ENCODE measurements at places on chromosomes 7 and 10.
A peak's percentile ranks its signal among the peaks of the same experiment; 100 is the strongest.

- H3K4me3 ChIP-seq, result no peak overlapping the region
- H3K27me3 ChIP-seq, result no peaks in the 10 kb centered on the region
- no peak overlapping the region for H3K27ac ChIP-seq
- DNase-seq, result no peak
Observed at GRCh38 chr7:75647709-75648438, 90.9 kb downstream of the HIP1 start.

DNA sequence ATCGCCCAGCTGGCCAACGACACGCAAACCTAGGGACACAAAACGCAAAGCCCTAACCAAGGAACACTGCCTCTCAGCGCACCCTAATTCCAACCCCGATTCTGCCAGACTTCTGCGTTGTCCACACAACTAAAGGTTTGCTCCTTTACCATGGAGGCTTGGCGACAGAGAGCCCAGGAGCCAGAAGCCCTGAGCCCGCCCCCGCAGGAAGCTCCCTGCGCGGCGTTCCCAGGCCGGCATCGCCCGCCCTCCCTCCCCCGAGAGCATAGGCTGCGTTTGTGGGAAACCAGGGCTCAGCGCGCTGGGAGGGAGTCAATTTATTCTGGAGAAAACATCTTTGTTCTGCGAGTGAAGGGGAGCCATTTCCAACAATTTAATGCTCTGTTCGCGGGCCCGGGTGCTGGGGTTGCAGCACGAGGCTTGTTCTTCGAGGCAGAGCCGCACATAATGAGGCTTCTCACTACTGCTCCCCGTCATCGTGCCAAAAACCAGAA is 103.9 kb downstream of the GRID1 start:
- no peak overlapping the region for H3K4me3 ChIP-seq
- no peak for DNase-seq
- no peaks in the 10 kb centered on the region for H3K36me3 ChIP-seq

GRCh38 chr7:92528958-92529264 is 316 bp downstream of the RBM48 start:
- peaks cover 2% of the 10 kb centered on the region for H3K27me3 ChIP-seq
- peak overlapping the region; percentile 98 for H3K27ac ChIP-seq
- peaks cover 14% of the 10 kb centered on the region for H3K36me3 ChIP-seq

- no peak overlapping the region for H3K4me3 ChIP-seq
- DNase-seq, result no peak
- H3K4me1 ChIP-seq, result no peaks in the 10 kb centered on the region
- no peaks in the 10 kb centered on the region for H3K27me3 ChIP-seq
Observed at GRCh38 chr10:4013651-4014121, 228.7 kb upstream of the KLF6 start.

DNA sequence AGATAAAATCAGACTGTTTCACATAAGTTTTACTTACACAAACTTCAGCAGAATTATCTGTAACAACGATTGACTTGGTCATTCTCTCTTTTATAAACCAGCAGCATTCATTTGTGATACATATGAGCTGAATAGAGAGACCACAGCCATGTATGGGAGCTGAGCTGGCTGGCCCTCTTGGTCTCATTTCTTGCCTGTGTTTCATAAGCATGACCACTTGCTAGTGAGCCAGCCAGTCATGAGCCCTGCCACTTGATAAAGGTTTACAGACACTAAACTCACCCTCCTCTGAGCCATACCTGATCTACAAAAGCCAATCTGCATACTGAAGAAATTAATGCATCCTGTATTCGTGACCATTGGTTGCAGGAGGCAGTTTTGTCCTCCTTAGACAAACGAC is 82.1 kb downstream of the PKD1L1 start:
- H3K27me3 ChIP-seq, result no peaks in the 10 kb centered on the region
- H3K27ac ChIP-seq, result no peak overlapping the region

GRCh38 chr7:76509931-76510877 is at the start of gene UPK3B:
UPK3B (plus strand) TSS chr7:76510552; CDS start chr7:76510653, 101 bp downstream.
- peak; percentile 70 for DNase-seq
- H3K27me3 ChIP-seq, result no peaks in the 10 kb centered on the region
- H3K4me1 ChIP-seq, result peaks cover 6% of the 10 kb centered on the region
- H3K36me3 ChIP-seq, result peaks cover 5% of the 10 kb centered on the region
- H3K4me3 ChIP-seq, result peak within 1 kb of the TSS; percentile 28

GRCh38 chr7:97014145-97014750 is 8.9 kb downstream of the DLX6 start:
- H3K4me3 ChIP-seq, result no peak overlapping the region
- DNase-seq, result no peak
- peaks cover 43% of the 10 kb centered on the region for H3K4me1 ChIP-seq
- H3K36me3 ChIP-seq, result peaks cover 24% of the 10 kb centered on the region
- peaks cover 97% of the 10 kb centered on the region for H3K27me3 ChIP-seq

GRCh38 chr7:8579661-8580194 is 146.3 kb downstream of the NXPH1 start:
- H3K4me1 ChIP-seq, result no peaks in the 10 kb centered on the region
- no peak overlapping the region for H3K27ac ChIP-seq
- H3K4me3 ChIP-seq, result no peak overlapping the region

DNA sequence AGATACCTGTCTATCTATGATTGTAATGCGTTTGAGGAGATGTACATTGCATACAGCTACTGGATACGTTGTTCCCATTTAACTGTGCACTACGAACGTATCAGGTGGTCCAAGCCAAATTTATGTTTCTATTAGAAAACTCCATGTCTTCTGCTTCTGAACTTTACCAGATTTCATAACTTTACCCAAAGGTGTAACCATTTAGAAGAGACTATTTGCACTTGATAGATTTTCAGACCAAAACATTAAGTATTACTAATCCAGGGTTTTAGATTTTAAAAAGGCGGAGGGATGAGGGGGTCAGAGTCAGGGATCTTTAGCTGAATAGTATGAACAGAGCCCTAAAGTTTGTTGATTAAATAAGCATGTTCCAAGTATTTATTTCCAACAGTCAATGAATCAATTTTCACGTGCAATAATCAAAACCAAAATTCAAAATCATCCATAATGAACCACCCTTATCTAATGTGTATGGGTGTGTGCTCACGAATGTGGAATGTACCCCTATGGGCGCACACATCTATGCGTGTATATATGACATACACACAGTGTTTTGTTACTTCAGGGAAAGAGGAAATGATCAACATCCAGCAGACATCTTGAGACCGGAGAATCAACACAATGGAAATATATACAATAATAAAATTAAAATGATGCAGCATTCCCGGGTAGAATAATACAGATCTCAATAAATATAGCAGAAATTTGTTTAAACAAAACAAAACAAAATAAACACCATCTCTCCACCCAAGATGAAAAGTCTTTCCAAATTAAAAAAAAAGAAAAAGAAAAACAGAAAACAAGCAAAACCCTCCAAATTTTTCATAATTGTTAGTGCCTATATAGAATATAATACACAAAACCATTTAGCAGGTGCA is 3.4 kb downstream of the FEZF1 start:
- H3K27ac ChIP-seq, result no peak overlapping the region
- DNase-seq, result no peak
- H3K36me3 ChIP-seq, result no peaks in the 10 kb centered on the region
- H3K4me1 ChIP-seq, result peaks cover 24% of the 10 kb centered on the region
- H3K4me3 ChIP-seq, result no peak overlapping the region

- no peaks in the 10 kb centered on the region for H3K4me1 ChIP-seq
- no peak overlapping the region for H3K4me3 ChIP-seq
- H3K27me3 ChIP-seq, result no peaks in the 10 kb centered on the region
- no peak for DNase-seq
- H3K36me3 ChIP-seq, result no peaks in the 10 kb centered on the region
Observed at GRCh38 chr7:110733221-110733620, 357.7 kb upstream of the LRRN3 start.

DNA sequence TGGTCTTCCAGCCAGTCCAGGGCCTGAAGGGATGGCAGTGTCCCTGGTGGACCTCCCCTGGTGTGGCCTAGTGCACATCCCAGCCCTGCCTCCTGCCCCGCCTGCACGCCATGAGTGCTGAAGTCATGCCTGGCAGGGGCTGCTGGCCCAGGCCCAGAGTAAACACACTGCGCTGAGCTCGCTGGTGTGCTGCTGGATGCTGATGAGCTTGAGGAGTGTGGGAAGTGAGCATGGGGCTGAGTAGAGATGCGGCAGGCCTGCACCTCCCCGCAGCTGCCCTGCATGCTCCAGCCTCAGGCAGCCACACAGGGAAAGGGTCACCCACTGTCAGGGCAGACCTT is 43.2 kb downstream of the HTRA1 start:
- H3K27ac ChIP-seq, result peak overlapping the region; percentile 75
- no peak overlapping the region for H3K4me3 ChIP-seq
- no peaks in the 10 kb centered on the region for H3K27me3 ChIP-seq
- no peaks in the 10 kb centered on the region for H3K36me3 ChIP-seq
- DNase-seq, result peak; percentile 55
- H3K4me1 ChIP-seq, result peaks cover 55% of the 10 kb centered on the region

GRCh38 chr10:100989088-100989487 is 1.7 kb downstream of the TWNK start:
- H3K27ac ChIP-seq, result no peak overlapping the region
- peaks cover 24% of the 10 kb centered on the region for H3K4me1 ChIP-seq
- peaks cover 15% of the 10 kb centered on the region for H3K36me3 ChIP-seq
- DNase-seq, result no peak
- peak overlapping the region; percentile 43 for H3K4me3 ChIP-seq

DNA sequence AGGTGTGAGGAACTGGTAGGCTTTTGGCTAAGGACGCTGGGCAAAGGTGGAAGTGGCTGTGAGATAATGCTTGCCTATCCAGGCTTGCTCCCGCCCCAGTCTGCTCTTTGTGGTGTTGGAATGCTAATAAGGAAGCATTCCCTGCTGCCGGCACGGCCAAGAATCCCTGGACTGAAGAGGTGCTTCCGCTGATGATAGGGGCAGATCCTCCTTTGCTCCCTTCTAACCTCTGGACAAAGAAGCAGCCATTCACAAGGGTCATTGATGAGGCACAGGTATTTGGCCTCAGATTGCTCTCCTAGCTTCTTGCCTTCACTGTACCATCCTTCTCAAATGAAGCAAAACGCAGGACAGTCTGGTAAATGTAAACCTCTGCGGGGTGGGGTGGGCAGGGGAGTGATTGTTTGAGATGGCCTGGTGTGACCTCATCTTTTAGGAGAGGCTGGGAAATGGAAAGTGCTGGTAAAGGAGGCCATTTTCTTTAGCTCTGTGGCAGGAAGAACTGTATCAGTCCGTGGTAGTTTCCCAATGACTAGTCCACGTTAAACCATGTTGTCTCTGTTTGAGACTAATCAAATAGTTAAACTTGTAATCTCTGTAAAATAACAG is 1.7 kb downstream of the PGAM1 start:
- H3K4me3 ChIP-seq, result peak overlapping the region; percentile 90
- no peaks in the 10 kb centered on the region for H3K27me3 ChIP-seq
- no peak for DNase-seq
- H3K27ac ChIP-seq, result peak overlapping the region; percentile 93
- peaks cover 20% of the 10 kb centered on the region for H3K36me3 ChIP-seq
- H3K4me1 ChIP-seq, result peaks cover 23% of the 10 kb centered on the region

GRCh38 chr7:31776616-31777015 is 89.6 kb downstream of the PPP1R17 start:
- H3K27ac ChIP-seq, result no peak overlapping the region
- H3K4me1 ChIP-seq, result peaks cover 24% of the 10 kb centered on the region
- peaks cover 24% of the 10 kb centered on the region for H3K27me3 ChIP-seq

- H3K27ac ChIP-seq, result no peak overlapping the region
- H3K4me1 ChIP-seq, result peaks cover 29% of the 10 kb centered on the region
- no peaks in the 10 kb centered on the region for H3K27me3 ChIP-seq
- no peak overlapping the region for H3K4me3 ChIP-seq
Observed at GRCh38 chr10:84405662-84406061, 77.3 kb downstream of the CCSER2 start.

DNA sequence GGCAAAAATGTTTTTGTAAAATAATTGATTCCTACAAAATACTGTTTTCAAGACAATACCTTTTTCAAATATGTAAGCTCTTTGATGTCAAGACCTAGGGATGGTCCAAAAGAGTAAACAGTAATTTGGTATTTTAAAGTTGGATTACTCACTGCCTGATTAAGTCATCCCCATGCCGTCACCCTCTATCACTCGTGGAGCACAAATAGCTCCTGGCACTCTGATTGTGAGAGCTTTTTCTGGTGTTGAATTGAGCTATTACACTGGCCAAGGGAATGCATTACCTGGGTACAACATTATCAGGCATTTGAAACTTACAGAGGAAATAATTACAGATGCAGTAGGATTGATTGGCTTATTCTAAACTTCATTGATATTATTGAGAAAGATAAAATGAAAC is 231.9 kb upstream of the GRM3 start:
- no peaks in the 10 kb centered on the region for H3K36me3 ChIP-seq
- DNase-seq, result no peak
- no peak overlapping the region for H3K27ac ChIP-seq
- no peaks in the 10 kb centered on the region for H3K27me3 ChIP-seq

GRCh38 chr10:89210794-89211425 is 3.8 kb upstream of the CH25H start:
- peaks cover 19% of the 10 kb centered on the region for H3K4me1 ChIP-seq
- no peaks in the 10 kb centered on the region for H3K36me3 ChIP-seq

DNA sequence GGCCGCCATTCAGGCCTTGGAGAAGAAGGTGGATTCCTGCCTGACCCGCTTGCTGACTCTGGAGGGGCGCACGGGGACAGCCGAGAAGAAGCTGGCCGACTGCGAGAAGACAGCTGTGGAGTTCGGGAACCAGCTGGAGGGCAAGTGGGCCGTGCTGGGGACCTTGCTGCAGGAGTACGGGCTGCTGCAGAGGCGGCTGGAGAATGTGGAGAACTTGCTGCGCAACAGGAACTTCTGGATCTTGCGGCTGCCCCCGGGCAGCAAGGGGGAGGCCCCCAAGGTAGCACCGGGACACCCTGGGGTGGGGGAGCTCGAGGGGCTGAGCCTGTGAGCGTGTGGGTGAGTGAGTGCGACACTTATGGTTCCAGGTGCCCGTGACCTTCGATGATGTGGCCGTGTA is 4.5 kb downstream of the ZNF783 start:
- no peak overlapping the region for H3K27ac ChIP-seq
- H3K4me3 ChIP-seq, result no peak overlapping the region
- H3K27me3 ChIP-seq, result no peaks in the 10 kb centered on the region
- H3K36me3 ChIP-seq, result peaks cover 46% of the 10 kb centered on the region
- H3K4me1 ChIP-seq, result peaks cover 6% of the 10 kb centered on the region

GRCh38 chr10:95425592-95426465 is 135.0 kb upstream of the PDLIM1 start:
- no peak overlapping the region for H3K27ac ChIP-seq
- no peaks in the 10 kb centered on the region for H3K36me3 ChIP-seq
- peaks cover 12% of the 10 kb centered on the region for H3K4me1 ChIP-seq
- no peak overlapping the region for H3K4me3 ChIP-seq
- no peak for DNase-seq
